Activated B cell treated with CpG ODN at 0.5 μM for 24 hours (primary cell): ENCODE measurements at places on chromosomes 12 and 14.
A peak's percentile ranks its signal among the peaks of the same experiment; 100 is the strongest.

GRCh38 chr12:33253178-33253577 is 186.4 kb downstream of the SYT10 start:
- no peak for DNase-seq

- DNase-seq, result no peak
Observed at GRCh38 chr12:3315201-3315661, 175.8 kb upstream of the PRMT8 start.

- DNase-seq, result no peak
Observed at GRCh38 chr12:93879476-93880421, 202.6 kb downstream of the CRADD start.

GRCh38 chr14:94623856-94624499 is 11.8 kb downstream of the SERPINA3 start:
- DNase-seq, result no peak

GRCh38 chr12:6061660-6062059 is 62.8 kb downstream of the VWF start:
- DNase-seq, result no peak

GRCh38 chr12:96828169-96828789 is 78.8 kb upstream of the NEDD1 start:
- no peak for DNase-seq

DNA sequence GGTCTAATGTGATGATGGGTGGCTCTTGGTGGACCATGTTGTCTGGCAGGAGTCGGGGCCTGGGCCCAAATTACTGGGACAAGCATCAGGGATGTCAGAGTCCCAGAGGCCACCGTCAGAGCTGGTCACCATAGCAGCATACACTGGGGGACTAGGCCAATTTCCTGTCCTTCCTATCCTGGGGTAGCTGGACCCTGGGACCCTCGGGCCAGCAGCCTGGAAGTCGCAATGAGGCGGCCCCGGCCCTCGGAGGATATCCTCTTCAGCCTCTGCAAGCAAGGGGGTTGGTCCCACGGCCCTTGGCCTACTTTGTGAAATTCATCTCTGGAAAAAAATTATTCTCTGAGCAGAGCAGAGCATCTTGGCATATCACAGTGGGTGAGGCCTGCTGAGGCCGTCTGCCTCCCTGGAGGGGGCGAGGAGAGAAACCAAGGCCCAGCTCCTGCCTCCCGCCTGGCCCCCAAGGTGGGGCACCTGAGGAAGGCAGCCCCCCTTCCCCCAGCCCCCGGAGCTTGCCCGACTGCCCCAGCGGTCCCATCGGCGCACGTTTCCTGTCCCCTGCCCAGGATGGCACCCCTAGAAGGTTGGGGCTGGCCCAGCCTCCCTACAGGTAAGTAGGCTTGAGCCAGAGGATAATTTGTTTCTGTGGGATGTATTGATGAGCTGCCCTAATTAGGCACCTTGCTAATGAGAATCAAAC is 135.0 kb upstream of the MYL2 start:
- no peak for DNase-seq

DNA sequence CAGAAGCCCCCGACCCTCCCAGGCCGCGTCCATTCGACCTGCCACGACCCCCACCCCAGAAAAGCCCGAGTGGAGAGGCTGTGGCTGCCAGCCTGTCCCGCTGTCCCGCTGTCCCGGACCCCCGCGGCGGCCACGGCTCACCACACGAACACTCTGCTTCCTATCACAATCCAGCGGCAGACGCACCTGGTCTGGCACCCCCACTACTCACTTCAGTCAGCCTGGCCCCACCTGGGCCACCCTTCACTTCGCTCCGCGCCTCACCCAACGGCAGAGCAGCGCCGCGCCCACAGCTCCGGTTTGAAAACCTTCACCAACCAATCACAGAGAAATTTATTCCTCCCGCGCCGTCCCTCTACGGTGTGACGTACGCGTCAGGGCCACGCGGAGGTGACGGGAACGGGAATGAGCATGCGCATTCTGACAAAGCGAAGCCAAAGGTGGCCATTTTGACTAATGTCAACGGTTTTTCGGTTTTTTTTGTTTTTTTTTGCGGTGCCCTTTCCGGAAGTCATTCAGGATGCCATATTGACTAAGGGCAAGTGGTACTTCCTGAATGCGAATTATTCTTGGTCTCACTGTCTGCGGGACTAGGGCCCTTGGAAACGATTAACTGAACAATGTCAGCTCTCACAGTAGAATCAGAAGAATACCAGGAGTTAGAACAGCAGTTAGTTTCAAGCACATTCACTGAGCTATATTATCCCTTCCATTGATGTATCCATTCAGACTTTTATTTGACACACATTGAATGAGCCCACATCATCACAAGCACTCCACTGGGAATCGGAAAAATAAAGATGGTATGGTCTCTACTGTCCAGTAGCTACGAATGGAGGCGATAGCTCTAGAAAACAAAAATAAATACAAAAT is at the start of gene RACGAP1:
RACGAP1 (minus strand) TSS at position 308 of the 873 bp plus-strand sequence. CDS start 8,779 bp downstream, outside the sequence.
- peak; percentile 83 for DNase-seq
